ENCODE measurements at places on chromosomes 13 and 19. TPM values are rescaled to one million over a fixed set of nuclear protein-coding genes. Genes with fewer than 3 reads are reported as not detected.

DNA sequence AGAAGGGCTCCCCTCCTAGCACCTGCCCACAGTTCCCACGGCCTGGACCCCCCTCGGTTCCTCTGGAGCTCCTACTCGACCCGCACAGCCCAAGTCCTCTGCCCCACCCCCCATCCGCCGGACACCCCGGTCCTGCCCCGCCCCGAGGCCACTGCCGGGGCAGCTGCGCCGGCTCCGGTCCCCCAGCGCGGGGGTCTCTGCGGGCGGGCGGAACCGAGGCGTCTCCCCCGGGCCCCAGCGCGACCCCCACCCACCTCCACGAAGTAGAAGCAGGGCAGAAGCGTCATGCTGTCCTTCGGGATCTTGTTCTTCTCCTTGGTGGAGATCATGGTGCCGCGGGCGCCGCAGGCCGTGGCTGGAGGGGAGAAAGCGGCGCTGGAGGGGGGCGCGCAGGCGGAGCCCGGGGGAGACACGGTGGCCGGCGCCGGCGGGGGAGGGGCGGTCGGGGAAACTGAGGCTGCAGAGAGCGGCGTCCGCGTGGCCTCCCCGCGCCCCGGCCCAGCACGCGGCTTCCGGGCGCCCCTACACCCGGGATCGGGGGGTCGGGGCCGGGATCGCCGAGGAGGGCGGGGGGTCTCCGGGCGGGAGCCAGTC is 427 bp downstream of the PLPPR3 start:
- DNase-seq = no peak

ERF gene
- total RNA-seq = 48.8 TPM

DNA sequence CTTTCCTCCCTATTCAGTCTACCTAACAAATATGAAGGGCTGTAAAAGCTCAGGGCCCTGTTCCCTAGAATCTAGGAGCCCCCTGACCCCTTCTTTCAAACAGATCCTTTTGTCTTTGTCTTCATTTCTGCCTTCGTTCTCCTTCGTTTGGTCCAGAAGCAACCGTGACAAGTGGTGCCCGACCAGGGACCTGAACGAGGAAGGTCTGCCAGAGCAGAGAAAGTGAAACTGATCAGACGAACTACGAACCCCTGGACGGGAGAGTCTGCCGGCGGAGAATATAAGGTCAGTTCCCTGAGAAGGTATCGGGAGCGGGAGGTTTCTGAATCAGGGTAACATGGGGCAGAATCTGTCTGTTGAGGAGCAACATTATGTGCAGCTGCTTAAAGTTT is 751 bp downstream of the ERVK3-1 start:
- no peak for DNase-seq

DNA sequence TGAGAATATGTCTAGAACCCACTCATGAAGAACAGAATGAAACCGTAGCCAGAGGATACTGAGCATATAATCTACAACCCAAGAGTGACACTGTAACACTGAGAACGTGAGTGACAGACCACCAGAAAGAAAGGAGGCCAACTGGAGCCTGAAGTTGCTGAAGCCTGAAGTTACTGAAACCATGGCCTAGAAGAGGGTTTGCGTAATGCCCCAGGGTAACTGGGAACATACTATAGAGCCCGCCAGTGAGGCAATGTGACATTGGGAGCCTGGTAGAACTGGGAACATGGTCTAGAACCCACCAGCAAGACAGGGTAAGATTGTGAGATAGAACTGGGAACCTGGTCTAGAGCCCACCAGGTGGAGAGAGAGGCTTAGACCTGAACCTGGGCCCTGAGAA is 15.5 kb upstream of the TNFSF14 start:
- DNase-seq = no peak

MAP4K1 gene
- 1.3 TPM for total RNA-seq

PLK5 gene
- total RNA-seq = not detected

GRCh38 chr19:39698535-39698934 is 5.7 kb upstream of the LGALS14 start:
- no peak for DNase-seq

DNA sequence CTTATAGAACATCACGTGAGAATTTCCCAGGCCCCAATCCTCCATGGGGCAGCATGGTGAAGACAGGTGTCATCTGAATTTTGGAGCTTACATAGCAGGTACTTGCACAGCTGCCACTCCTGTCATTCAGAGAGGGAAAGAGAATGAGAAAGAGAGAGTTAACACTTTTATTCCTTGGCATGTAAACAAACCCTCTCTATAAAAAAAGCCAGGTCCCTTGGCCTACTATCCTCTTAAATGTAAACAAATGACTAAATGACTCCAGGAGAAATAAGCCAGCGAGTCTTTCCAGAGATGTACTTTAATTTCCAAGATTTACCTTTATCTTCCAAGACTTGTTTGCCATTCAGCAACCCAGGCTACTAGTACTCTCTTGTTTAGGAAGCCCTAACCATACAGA is 195.3 kb upstream of the HTR2A start:
- no peak for DNase-seq

ZNF607 gene
- total RNA-seq = 5.3 TPM

THSD8 gene
- not detected for total RNA-seq

DNA sequence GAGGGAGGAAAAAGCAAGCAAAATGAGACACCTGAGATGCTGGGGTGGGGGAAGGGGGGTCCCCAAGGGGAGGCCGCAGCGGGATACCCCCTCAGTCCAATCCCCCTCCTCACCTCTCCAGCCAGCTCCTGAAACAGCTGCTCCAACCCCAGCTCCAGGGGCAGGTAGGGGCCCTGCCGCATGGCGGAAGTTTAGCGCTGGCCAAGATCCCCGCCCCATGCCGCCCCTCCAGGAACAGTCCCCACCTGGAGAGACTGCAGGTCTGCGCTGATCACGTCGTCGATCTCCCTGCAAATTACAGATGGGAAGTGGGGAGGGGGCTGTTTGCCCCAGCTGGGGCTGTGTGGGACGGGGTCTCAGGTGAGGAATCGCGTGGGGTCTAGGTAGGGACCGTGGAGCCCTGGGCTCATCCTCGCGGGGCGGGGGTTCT is 9.0 kb downstream of the CAPN12 start:
- DNase-seq = no peak

DNA sequence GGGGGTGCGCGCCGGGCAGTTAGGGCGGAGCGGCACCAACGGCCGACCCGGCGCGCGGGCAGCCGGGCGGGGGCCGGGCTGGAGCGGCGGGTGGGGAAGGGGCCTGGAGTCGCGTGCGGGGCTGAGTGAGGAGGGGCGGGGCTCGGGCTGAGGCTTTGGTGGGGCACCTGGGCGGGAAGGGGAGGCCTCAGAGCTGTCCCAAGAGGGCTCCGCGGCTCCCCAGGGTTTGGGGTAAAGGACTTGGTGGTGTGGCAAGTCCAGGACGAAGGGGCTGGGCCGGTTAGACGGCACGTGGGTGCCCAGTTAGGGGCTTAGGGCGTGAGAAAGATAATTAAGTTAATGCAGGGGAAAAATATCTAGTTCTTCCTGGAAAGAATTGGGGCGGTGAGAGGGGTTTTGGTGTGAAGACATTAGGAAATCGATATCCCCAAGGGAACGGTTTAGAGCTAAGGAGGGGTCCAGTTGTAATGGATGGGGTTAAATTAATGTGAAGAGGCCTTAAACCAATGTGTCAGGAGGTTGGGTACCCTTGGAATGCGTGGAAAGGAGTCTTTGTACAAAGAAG is 496 bp downstream of the ZNF574 start:
- no peak for DNase-seq

DNA sequence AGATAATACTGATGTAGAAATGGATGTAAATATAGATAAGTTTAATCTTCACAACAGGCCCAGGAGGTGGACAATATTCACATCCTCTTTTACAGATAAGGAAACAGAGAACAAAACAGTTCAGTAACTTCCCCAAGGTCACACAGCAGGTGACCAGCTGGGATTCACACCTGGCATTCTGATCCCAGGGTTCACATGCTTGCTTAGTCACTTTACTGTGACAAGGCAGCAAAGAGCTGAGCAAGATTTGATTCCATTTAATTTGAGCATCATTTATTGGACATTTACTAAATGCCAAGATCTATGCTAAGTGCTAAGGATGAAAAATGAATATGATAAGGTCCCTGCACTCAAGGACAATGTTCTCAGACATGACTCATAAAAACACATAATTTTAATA is 94.1 kb upstream of the STARD13 start:
- no peak for DNase-seq

- no peak for DNase-seq
Observed at GRCh38 chr13:50474088-50474662, 369.3 kb downstream of the DLEU7 start.

DNA sequence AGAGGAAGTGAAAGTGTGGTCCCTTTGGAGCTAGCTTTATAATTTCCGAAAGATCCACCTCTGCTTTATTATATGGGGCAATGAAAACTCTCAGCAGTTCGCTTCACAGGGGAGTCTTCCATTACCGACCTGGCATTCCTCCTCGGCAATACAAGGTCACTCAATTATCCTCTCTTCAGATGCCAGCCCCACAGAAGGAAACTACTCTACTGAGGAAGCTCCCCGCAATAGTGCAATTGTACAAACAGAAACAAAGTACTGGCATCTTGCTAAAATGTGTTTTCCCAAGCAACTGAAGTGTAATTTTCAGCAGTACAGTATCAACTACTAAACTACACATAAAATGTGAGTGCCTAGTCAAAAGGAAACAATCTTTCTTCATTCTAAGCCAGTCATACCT is 702.0 kb downstream of the PCDH9 start:
- DNase-seq = no peak

DNA sequence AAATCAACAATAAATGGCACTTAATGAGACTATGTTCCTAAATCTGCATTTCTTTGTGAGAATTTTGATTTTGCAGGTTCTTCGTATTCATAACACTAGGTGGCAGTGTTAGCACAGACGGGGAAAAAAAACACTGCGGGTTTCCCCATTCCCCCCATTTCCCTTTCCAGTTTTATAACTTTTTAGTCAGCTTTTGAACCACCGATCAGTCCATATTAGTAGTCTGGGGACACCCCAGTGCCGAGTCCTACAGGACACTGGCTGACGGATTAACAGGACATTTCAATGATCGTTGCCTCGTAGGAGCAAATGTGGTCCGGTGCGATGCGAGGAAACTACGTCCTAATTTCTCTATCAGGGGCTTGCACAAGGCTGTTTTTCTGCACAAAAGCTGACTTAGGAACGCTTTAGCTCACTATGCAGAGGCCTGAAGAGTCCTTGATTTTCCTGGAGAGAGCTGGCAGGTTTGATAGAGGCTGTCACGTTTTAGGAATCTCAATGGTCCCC is 234.3 kb downstream of the LMO7 start:
- DNase-seq = no peak

Measured in kidney epithelial cell (primary cell).